Activated B cell treated with CpG ODN at 0.5 μM for 24 hours (primary cell): ENCODE measurements at places on chromosomes 3 and 15.

DNA sequence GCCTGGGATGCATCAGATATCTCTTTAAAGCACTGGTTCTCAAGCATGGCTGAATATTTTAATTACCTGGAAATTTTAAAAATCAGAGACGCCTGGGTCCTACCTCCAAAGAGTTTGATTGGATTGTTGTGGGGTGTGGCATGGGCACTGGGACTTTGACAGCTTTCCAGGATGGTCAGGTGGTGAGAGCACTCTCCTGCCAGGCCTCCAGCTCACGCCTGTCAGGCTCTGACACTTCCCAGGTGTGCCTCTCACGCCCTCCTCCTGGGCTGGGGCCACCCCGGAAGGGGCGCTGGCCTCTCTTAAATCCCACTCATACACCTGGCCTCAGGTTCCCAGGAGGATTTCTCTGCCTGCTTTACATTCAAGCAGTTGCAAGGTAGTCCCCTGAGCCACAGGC lies 48.5 kb downstream of the AMOTL2 start:
- no peaks in the 10 kb centered on the region for H3K36me3 ChIP-seq
- peaks cover 27% of the 10 kb centered on the region for H3K27me3 ChIP-seq
- H3K4me3 ChIP-seq: no peak overlapping the region
- no peak overlapping the region for H3K27ac ChIP-seq

DNA sequence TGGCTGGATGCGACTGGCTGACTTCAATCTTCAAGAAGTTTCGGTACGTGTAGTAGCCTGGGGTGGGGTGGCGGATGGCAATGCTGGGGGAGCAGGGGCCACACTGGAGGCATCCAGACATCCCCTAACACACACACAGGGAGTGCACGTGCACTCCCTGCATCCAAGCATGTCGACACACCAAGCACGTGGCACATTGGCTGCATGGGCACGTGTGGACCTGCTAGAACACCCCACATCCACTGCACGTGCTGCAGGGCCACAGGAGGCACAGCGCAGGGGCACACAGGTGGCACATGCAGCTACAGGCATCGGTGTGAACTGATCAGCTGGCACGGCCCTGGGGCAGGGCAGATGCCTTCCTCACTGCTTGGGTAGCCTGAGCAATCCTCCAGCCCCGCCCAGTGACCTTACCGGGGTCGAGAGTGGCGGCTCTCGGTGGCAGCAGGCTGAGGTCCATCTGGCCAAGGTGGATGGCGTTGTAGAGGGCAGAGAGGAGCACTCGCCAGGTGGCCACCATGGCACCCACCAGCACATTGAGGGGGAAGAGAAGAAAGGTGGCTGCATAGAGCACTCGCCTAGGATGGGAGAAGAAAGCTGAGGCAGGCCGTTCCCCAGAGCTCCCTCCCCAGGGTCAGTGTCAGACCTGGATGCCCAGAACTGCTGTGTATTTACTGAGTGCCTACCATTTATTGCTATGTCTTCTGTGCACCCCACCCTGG lies 7.5 kb downstream of the ISLR start:
- no peaks in the 10 kb centered on the region for H3K36me3 ChIP-seq
- no peak overlapping the region for H3K4me3 ChIP-seq
- H3K4me1 ChIP-seq: no peaks in the 10 kb centered on the region
- peaks cover 9% of the 10 kb centered on the region for H3K27me3 ChIP-seq
- no peak for DNase-seq

DNA sequence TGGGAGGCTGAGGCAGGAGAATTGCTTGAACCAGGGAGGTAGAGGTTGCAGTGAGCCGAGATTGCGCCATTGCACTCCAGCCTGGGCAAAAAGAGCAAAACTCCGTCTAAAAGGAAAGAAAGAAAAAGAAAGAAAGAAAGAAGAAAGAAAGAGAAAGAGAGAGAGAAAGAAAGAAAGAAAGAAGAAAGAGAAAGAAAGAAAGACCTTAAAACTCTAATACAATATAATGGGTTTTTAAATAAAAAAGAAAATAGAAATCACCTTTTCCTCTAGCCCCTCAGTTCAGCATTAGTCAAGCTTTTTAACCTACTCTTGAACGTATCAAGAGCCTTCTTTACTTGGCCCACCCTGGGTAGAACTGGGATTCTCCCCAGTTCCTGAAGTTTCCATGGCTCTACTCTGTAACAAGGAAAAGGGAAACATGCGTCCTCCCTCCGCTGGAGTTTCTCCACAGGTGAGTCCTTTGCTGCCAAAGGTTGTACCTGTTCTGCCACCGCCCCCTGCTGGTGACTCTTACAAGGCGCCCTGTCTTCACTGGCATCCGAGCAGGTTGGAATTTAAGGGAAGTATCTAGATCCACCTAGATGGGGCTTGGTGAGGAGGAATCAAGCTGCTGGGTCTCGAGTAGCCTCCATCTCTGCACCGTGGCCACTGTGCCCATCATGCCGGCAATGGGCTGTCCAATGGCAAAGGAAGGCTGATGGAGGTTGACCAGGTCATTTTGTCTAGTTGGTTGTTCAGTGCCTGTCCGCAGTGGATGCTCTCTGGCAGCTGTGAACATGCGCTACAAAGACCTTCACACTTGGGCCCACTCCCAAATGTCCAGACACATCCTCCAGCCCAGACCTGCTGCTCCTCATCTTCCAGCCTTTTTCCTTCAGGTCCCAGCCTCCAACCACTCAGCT lies 20.6 kb upstream of the EPHB3 start:
- peaks cover 8% of the 10 kb centered on the region for H3K4me1 ChIP-seq
- H3K36me3 ChIP-seq: no peaks in the 10 kb centered on the region
- peaks cover 33% of the 10 kb centered on the region for H3K27me3 ChIP-seq
- no peak overlapping the region for H3K27ac ChIP-seq
- DNase-seq: peak; percentile 52

- no peak overlapping the region for H3K4me3 ChIP-seq
- no peak overlapping the region for H3K27ac ChIP-seq
- H3K36me3 ChIP-seq: no peaks in the 10 kb centered on the region
- peaks cover 10% of the 10 kb centered on the region for H3K27me3 ChIP-seq
- DNase-seq: no peak
- no peaks in the 10 kb centered on the region for H3K4me1 ChIP-seq
Observed at GRCh38 chr15:53197426-53197839, 407.3 kb upstream of the ONECUT1 start.

DNA sequence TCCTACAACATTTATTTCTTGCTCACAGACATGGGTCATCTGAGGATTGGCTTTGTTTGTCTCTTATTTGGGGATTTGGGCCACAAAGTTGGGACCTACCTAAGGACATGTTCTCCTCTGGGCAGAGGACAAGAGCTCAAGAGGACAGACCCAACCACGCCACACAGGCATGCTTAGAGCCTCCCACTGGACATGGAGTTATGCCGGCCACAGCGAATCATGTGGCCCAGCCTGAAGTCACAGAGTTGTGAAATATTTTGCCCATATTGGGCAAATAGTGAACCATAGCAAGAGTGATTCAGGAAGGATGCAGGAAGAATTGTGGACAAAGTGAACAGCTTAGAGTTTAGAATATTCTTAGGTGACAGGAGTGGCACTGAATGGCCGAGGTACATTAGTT lies 9.9 kb downstream of the TRAK1 start:
- H3K36me3 ChIP-seq: peaks cover 51% of the 10 kb centered on the region
- DNase-seq: no peak
- H3K27ac ChIP-seq: peak overlapping the region; percentile 24
- H3K27me3 ChIP-seq: no peaks in the 10 kb centered on the region

- no peak for DNase-seq
- no peak overlapping the region for H3K27ac ChIP-seq
- no peaks in the 10 kb centered on the region for H3K36me3 ChIP-seq
Observed at GRCh38 chr15:36917411-36918267, 182.7 kb downstream of the MEIS2 start.
